Stimulated activated CD8-positive, alpha-beta memory T cell treated with anti-CD3 and anti-CD28 coated beads, Interleukin-2, amount 100 ng/mL, for 48 hours (primary cell): ENCODE measurements at places on chromosomes 12 and 14.

- no peak for DNase-seq
Observed at GRCh38 chr12:2973566-2973965, 14.4 kb downstream of the TEAD4 start.

DNA sequence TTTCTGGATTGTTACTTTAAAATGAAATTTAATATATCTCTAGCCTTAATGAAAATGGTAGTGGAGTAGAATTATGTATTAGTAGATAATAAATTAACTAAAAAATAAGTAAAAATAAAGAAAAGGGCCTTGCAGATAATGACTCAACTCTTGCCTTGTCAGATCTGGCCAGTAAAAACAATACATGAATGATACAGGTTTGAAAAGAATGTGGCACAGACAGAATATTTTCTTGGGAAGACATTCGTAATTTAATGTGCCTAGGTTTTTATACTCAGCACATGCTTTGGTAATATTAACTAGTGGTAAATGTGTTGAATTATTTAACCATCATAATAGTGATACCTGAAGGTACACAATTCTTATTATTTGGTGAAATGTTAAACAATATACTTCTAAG lies 28.3 kb downstream of the ATF7IP start:
- no peak for DNase-seq

GRCh38 chr14:43249591-43249990 lies 1257.5 kb downstream of the FSCB start:
- no peak for DNase-seq

GRCh38 chr14:75176142-75176820 lies at the start of gene TMED10:
TSS of gene TMED10 (minus strand) at chr14:75176612. CDS start at chr14:75176579, 33 bp downstream.
- peak; percentile 81 for DNase-seq

DNA sequence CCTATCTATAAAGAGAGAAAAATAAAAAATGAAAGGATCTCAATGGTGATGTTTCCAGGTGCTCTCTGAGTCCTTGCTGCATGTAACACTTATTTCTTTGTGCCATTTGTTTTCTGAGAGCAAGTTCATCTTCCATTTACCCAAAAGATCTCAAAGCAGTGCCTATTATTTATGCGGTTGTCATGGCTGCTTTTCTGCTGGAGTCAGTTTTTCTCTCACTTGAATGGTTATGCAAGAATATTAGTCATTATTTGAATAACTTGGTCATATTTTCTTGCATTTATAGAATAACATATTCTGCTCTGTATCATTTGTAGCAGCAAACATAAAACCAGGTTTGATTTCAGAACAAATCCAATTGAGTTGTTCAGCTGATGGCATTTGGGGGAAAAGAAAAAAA lies 141.8 kb upstream of the G2E3 start:
- DNase-seq = no peak

GRCh38 chr14:54344445-54344844 lies 52.4 kb upstream of the CDKN3 start:
- no peak for DNase-seq

DNA sequence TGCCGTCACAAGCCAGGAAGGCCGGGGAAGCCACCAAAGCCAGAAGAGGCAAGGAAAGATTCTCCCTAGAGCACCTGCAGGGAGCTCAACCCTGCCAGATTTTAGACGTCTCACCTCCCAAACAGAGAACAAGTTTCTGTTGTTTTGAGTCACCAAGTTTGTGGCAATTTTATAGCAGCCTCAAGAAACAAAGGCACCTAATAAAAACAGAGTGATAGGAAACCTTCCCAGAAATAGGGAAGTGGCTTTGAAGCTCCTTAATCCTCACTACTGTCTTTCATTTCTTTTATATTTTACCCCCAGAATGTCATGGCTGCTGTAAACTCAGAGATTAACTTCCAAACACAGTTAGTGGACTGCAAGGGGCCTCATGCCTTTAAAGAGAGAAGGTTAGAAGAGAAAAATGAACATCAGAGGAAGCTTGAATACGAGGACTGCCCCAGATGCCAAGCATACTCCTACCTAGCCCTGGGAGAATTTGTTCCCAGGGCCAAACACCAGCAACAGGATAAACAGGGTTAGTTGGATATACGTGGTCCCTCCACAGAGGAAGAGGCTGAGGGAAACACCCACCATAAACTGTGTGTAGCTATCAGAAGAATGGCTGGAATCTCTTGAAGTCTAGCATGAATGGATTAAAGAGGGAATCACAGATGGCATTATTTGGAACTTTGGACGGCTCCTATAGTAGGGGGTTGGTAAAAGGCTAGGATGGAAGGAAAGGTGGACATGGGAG lies 148.3 kb downstream of the KCNA5 start:
- DNase-seq = no peak

DNA sequence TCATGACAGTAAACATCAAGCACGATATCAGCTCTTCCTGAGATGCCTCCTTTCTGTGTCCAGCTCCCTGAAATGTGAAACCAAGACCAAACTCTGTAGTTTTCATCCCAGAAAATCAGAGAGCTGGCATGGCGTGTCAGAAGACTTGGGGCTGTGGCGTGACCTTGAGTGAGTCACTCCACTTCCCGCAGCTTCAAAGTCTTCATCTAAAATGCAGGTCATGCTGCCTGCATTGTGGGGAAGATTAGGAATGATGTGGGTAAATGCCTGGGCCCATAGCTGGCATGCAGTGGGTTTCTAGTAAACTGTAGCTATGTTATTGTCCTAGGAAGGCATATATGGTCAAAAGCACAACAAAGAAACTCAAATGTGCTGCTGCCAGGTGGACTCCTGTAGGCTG lies 28.8 kb downstream of the OAS2 start:
- DNase-seq = no peak

GRCh38 chr14:96129128-96129736 lies 75.4 kb upstream of the BDKRB2 start:
- no peak for DNase-seq

DNA sequence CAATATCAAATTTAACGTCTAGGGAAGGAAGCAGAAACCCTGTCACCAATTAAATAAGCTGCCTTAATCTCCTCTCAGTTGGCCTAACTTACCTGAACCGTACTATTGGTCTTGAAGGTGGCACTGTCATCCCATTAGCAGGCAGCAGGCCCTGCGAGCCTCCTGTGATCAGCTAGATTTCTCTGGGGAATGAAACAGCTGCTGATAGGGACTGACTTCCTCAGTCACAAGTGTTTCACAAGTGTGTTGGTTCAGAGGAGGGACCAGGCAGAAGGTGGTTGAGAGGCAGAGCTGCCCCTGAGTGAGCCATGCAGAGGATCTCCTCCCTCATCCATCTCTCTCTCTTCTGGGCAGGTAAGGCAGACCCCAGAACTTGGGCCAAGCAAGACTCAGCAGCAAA lies 166.8 kb downstream of the DAD1 start:
- no peak for DNase-seq

GRCh38 chr14:30223385-30223785 lies 295.7 kb upstream of the PRKD1 start:
- no peak for DNase-seq

DNA sequence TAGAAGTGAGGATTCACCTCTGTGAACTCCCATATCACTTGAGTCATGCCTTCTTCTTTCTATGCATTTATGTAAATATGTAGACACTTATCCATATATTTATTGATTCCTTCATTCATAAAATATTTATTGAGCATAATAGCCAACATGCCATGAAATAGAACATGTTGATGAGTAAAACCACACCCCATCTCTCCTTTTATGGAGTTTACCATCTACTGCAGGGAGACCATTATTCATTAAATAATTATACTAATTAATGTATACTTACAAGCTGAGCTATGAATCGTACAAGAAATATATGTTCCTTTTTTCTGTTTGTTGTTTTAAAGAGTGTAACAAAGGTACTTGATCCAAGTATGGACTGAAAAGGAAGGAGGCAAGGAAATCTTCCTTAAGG lies 17.4 kb upstream of the IGF1 start:
- no peak for DNase-seq

GRCh38 chr14:83260751-83261150 lies 1727.1 kb upstream of the SEL1L start:
- DNase-seq = no peak

- no peak for DNase-seq
Observed at GRCh38 chr12:91885851-91886731, 259.6 kb downstream of the BTG1 start.

DNA sequence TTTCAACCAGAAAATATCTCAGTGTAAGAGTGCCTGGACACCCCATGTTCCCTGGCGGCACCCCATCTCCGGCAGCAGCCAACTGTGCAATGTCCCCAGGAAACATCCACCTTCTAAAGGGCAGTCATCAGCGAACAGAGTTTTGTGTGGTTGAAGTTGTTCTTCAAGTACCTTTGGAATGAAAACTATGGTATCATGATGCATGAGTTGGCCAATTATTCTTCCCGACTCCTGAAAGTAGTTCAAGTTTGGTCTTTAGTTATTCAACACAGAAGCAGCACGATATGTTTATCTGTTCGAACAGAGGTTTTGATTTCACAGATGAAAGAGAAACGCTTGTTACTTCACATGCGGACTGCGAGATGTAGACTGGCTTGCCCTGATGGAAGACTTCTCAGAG lies 21.1 kb upstream of the TTC7B start:
- DNase-seq = no peak

DNA sequence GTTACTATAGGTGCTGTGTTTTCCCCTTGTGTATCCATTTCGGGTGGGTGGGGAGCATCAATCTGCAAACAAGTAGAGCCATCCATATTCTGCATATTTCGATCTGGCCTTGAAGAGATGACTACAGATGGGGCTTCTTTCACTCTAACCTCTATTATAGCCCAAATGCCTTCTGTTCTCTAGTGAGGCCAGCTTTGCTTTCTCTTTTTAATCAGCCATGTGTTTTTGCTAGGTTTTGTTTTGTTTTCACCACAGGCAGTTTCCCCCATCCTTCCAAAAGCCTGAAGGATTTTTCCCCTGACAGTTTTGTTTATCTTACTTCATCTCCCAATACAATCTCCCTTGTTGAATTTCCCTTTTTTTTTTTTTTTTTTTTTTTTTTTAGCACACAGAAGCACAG lies 224.1 kb downstream of the BTG1 start:
- DNase-seq = no peak

GRCh38 chr14:31950764-31951637 lies 126.1 kb upstream of the ARHGAP5 start:
- no peak for DNase-seq

DNA sequence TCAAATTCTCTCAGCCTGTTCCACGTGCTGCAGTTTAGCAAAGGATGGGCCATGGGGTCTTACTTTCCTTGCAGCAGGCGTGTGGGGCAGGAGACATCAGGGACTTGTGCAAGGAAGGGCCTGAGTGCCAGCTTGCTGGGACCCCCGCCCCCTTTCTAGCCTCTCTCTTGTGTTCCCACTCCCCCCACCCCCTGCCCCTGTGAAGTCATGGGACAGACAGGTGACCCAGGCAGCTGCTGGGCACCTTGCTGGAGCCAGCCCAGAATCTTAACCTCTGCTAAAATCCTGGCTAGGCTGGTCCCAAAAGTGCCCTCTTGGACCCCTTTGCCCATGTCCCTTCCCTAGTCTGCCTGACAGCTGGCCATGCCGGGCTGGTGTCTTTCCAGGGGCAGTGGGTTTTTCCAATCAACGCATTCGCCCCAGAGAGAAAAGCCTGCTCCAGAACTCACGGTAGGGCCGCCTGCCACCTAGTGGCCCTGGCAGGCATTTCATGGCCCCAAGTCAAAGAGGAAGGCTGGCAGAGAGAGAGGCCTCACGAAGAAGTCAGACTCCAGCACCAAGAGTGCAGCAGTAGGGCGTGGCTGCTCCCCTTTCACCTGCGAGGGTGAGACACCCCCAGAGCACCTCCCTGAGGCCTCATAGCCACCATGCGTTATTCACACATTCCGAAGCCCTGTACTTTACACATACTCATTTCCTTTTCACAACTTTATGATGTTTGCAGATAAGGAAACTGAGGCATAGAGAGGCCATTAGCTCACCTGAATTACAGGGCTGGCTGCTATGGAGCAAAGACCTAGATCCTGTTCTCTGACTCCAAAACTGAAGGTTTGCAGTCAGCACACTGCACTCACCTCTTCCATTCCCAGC lies 67.4 kb downstream of the LGMN start:
- DNase-seq = peak; percentile 66

DNA sequence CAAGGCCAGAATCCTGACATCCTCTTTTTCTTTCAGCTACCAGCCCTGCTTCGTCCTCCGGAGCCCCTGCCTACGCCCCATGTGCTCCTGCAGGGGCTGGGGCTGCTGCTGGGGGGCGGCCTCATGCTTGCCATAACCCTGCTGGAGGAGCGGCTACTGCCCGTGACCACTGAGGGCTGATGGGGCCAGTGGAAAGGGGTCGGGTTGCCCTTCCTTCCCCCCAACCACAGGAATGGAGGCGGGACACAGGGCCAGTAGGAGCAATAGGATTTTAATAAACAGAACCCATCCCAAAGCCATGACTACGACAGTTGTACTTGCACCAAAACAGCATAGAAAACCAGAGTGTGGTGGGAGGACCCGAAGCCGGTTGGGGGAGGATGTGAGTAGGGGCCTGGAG lies 7.7 kb downstream of the SLC39A5 start:
- no peak for DNase-seq

- no peak for DNase-seq
Observed at GRCh38 chr14:84312551-84312950, 1217.4 kb upstream of the FLRT2 start.

DNA sequence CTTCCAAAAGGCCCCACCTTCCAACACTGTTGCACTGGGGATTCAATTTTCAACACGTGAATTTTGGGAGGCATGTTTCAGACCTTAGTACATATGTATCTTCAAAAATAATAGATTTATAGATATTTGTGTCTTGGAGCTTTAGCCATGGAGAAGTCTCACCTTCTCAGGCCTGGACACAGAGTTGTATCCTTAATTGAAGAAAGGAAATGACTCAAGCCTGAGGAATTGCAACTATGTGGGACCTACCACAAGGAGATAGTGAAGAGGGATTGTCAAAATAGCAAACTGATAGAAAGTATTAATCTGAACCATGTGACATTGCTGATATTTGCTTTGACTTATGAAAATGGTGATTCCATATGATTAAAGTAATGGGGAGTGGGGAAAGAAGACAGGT lies 89.8 kb downstream of the ACSS3 start:
- DNase-seq = no peak

DNA sequence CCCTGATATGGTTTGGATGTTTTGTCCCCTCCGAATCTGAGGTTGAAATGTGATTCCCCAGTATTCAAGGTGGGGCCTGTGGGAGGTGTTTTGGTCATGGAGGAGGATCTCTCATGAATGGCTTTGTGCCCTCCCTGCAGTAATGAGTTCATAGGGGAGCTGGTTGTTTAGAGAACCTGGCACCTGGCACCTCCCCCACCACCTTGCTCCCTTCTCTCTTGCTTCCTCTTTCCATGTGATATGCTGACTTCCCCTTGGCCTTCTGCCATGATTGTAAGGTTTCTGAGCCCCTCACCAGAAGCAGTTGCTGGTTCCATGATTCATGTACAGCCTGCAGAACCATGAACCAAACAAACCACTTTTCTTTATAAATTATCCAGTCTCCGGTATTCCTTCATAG lies 32.6 kb downstream of the CD163L1 start:
- DNase-seq = no peak

GRCh38 chr14:32898876-32899275 lies 39.8 kb upstream of the NPAS3 start:
- no peak for DNase-seq

DNA sequence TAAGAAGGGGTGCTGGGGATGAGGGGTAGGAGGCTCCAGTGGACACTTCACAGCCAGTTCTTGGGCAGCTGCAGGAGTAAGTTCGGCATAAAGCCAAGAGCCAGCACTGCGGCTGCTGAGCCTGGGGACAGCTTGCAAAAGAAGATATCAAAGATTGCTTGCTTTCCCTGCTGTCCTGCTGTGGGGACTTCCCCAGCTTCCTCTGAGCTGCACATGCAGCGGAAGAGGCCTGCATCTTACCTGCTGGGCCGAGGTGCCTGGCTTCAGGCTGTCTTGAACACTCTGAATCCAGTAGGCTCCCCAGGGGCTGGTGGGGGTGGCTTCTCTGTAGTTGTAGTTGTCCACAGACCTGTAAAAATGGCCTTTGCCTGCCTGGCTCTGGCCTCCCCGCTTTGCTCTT lies 1.3 kb downstream of the CHGA start:
- no peak for DNase-seq
